Inflammatory macrophage treated with lipopolysaccharide for 1 hour (primary cell): ENCODE measurements at places on chromosomes 5 and 9.
A peak's percentile ranks its signal among the peaks of the same experiment; 100 is the strongest.

GRCh38 chr5:1216918-1217295 lies 8.3 kb upstream of the SLC6A18 start:
- no peak for DNase-seq

- DNase-seq, result no peak
Observed at GRCh38 chr5:2178528-2178927, 295.8 kb upstream of the IRX4 start.

DNA sequence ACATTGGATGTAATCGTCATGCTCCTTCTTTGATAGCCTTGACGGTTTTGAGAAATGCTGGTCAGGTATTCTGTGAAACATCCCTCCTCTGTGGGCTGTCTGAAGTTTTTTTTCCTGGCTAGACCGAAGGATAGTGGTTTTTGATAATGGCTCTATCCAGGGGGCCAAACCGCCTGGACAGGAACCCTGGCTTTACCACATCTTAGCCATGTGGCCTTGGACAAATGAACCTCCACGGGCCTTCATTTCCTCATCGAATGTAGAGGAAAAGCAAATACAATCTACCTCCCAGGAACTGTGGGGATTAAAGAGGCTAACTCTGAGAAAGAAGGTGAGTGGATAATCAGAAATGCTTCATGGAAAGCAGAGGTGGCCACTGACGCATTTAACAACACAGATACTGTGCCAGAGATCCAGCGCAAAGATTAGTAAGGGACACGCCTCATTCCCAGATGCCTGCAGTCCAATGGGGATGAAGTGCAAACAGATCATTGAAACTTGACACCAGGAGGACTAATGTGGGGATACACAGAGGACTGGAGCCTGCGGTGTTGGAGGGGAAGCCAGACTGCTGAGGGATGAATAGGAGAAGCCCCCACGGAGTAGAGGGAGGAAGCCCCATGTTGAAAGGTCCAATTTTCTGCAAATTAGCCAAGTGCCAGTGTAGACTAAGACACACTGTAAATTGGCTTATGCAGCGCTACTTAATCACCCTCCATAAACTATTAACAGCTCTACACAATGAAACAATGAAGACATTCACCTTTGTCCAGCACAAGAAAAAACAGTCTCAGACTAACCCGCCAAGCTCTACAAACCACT lies 41.6 kb downstream of the MYO10 start:
- no peak for DNase-seq

DNA sequence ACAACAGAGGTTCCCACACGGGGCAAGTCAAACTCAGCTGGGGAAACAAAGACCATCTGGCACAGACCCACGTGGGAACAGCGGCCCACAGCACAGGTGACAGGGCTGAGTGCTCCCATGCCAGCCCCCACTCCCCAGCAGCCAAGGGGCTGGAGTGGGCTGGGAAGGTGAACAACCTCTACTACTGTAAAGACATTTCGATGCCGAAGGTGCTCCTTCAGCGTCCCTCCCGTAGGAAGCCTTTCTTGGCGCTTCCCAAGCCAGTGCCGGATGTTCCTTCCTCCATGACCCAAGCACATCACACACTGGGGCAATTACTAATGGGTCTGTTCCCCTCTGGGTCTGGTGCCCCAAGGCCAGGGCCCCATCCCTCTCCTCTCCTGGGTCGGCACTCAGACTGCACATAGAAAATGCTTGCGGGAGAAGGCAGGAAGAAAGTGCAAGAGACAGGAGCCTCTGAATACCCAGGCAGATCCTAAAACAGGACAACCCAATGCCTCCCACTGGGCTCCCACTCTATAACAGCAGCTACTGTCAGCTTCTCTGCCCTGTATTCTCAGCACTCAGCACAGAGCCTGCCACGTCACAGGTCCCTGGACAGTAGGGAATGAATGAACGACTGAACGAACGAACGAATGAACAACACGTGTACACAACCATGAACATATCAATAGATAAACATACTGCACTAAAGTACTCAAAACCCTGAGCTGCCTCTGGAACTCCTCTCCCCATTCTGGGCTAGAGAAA lies 77.0 kb upstream of the LRRTM2 start:
- no peak for DNase-seq

DNA sequence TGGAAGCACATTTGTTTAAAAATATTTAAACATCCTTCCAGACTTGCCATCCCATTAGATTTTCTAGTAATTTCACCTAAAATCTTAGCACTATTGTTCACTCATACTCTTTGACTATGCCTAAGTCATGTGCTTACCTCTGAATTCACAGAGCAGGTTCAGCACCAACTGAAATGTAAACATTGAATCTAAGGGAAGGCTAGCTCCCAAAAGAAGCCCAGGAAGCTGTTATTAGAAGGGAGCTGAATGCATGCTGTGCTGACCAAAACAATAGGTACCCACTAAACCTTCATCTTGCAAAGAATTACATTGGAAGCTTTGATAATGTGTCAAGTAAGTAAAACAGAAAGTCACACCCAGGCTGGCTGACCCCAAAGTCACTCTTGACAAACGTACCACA lies 571.3 kb downstream of the GABRG2 start:
- DNase-seq, result no peak

DNA sequence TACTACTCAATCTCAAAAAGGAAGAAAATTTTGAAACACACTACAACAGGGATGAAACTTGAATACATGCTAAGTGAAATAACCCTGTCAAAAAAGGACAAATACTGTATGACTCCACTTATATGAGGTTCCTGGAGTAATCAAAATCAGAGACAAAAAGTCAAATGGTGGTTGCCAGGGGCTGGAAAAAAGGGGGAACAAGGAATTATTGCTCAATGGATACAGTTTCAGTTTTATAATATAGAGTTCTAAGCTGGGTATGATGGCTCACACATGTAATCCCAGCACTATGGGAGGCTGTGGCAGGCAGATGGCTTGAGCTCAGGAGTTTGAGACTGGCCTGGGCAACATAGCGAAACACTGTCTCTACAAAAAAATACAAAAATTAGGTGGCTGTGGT lies 29.0 kb downstream of the ETF1 start:
- peak; percentile 57 for DNase-seq

GRCh38 chr9:108756746-108757490 lies 98.9 kb downstream of the ACTL7B start:
- no peak for DNase-seq

GRCh38 chr9:127541865-127542264 lies 70.2 kb upstream of the STXBP1 start:
- peak; percentile 69 for DNase-seq

GRCh38 chr5:72925336-72926010 lies 30.4 kb upstream of the FCHO2 start:
- DNase-seq, result no peak

DNA sequence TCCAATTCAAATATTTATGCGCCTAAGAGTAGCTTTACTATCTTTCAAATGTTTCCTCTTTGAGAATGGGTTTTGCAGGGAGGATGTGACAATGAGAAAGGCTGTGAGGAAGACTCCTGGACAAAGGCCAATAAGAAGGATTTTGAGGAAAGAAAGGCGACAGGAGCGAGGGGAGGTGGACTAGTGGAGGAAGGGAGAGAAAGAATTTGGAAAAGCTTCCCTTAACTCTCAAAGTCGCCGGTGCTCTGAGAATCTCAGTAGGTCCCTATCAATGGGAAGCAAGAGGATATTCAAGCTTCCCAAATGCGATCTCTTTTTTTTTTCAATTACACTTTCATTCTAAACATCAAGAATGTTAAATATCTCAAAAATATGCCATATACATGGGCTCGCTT lies 2.8 kb upstream of the CDC20B start:
- no peak for DNase-seq

- no peak for DNase-seq
Observed at GRCh38 chr9:132531710-132532570, 50.5 kb upstream of the BARHL1 start.

DNA sequence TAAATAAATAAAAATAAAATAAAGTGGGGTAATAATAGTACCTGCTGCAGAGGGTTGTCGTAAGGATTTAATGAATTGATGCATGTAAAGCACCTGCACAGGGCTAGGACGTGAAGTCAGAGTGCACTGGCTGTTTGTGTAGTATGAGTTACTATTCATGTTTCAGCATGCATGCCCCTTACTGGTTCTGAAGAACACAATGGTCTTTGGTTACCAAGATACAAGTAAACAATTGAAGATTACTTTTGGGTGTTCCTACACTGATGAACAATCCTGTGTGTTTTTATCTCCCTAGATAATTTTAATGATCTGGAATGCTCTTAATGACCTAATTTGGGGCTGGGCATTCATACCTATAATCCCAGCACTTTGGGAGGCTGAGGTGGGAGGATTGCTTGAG lies 23.2 kb upstream of the PRRC2B start:
- no peak for DNase-seq

DNA sequence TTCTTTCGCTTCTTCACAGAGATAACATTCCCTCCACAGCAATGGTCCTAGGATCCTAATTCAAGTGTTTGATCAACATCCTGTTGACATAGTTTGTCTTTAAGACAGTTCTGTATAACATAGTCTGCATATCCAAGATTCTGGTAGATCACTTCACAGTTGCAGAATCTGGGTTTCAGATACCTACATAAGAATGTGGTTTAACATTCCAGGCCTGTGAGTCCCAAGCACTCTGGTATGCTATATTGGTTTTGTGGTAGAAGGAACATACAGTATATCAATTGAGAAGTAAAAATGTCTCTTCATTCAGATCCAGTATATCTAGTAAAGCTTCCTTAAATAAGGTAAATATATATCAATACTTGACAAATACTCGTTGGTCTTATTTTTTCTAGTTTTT lies 914.2 kb upstream of the CDH6 start:
- DNase-seq, result no peak

DNA sequence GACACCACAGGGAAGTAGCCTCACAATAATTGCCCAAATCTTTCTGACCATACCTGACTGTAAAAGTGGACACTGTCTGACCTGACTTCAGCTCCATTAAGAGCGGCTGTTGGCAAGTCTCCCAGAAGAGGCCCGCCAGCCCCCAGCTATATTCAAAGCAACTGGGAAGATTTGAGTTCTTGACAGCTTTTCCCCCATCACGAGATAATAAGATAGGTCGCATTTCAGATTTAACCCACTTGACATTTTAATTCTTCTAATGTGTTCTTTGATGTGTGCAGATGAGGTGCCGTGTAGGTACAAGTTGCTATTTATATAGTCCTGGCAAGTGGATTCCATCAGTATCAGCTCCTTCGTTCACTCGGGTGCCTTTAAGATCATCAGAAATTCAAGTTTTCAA lies 345.7 kb downstream of the DRD1 start:
- DNase-seq, result no peak

DNA sequence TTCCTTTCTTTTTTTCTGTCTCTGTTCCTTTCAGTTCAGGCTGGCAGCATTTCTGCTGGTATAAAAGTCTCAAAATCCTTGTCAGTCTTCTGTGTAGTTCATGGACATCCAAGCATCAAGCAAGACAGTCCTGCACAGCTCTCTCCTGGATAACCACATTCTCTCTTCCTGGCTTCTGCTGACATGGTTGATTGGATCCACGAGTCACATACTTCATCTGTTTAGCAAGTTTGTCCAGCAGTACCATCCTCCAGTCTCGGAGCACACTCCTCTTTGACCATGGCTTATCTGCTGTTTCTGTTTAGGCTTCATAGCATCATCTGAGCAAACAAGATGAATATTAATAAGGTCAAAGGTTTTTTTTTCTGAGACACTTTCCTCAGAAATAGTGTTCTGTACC lies 220.8 kb downstream of the KDM4C start:
- no peak for DNase-seq

DNA sequence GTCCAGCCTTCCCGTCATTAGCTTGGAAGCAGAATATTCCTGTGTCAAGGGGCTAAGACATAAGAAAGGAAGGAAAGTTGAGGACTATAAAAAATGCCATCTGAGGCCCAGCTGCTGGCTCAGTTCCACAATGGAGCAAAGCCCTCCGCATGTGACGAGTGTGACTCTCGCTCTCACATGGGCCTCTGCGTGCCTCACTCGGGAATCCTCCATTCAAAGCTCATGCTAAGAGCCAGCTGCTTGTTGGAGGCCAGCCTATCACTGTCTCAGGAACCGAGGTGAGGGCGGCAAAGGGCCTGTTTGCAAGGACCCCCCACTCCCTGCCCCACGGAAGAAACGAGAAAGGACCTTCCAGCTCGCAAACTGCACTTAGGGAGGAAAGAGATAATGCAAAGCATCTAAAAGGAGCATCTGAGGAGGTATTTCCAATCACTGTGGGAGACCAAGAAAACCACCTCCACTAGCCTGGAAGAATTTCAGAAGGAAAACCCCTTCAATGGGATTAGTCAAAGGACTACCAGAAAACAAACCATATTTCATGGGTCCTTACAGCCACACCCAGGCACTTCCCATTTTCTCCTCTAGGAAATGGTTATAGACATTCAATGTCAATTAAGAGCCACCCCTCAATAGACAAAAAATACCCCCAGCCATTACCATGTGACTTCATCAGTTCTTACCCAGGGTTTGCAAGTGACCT lies 95.3 kb downstream of the PRRT1B start:
- DNase-seq, result peak; percentile 49

DNA sequence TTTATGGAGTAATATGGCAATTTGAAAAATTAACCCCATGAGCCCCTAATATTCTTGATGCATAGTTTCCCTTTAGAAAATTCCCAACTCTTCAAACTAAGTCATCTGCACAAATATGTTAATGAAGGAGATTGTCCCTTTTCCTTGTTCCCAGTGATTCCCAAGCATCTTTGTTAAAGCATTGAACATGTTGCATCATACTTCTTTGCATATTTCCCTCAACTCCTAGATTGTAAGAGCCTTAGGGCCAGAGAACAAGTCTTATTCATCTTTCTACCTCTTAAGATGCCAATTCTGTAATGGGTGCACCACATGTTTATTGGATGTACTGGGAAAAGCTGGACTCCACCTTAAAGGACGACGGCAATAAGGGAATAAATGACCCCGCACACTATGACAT lies 223.4 kb downstream of the PLK2 start:
- DNase-seq, result no peak

DNA sequence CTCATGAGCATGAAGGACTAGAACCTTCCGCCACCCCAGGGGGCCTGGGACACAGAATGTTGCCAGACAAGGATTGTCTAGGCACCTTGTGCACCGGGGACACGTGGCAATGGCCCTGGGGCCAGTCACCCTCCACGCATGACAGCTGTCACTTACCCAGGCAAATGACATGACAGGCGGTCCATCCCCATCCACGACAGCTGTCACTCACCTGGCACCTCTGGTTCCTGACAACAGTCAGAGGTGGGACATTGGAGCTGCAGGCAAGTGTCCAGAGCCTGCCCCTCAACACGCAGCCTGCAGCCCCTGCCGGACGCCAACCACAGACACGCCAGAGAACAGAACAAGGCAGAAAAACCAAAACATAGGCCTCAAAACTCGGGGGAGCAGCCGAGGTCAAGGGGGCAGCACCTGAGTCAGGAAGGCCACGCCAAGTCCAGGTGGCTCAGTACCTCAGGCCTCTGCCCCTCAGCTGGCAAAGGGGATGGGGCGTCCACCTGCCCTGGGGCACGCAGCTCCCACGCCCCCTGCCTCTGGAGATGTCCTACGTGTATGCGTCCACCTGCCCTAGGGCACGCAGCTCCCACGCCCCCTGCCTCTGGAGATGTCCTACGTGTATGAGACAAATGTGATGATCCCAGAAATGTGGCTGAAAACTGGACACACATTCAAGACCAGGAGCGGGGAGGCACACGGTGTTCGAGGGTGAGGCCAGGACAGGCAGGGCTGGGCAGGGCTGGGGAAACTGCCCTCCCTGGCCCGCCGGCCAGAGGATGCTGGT lies 14.5 kb downstream of the VAV2 start:
- no peak for DNase-seq

GRCh38 chr5:173493846-173494245 lies 122.6 kb downstream of the BOD1 start:
- no peak for DNase-seq
